NCI-H226 (cell line): ENCODE measurements at places on chromosomes 4 and X.

- no peak for DNase-seq
Measured at GRCh38 chr4:120847019-120847582, 75.4 kb downstream of the PRDM5 start.

DNA sequence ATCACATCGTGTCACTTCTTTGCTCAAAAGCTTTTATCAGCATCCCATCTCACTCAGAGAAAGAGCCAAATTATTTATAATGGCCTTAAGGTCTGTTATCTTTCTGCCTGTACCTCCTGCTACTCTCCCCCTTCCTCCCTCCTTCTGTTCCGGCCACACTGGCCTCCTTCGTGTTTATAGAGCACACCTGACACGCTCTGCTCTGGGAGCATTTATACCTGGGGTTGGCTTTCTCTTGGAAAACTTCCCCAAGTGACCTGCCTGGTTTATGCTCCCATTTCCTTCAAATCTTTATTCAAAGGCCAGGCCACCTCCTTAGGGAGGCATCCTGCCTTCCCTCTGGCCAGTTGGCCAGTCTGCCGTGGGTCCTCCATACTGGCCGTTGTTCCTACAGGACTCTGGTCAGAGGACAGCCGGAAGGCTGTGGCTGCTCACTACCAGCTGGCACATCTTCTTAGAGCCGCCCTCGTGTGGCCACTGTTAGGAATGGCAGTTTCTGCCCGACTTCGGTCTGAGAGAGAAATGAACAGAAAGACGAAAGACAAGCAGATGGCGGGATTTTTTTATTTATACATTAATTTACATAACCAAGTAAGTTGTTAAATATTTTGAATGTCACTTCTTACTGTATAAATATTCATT is 80.2 kb upstream of the CBLL2 start:
- peak; percentile 33 for DNase-seq

- DNase-seq = peak; percentile 54
Measured at GRCh38 chr4:151468715-151469696, 60.0 kb downstream of the FHIP1A start.

DNA sequence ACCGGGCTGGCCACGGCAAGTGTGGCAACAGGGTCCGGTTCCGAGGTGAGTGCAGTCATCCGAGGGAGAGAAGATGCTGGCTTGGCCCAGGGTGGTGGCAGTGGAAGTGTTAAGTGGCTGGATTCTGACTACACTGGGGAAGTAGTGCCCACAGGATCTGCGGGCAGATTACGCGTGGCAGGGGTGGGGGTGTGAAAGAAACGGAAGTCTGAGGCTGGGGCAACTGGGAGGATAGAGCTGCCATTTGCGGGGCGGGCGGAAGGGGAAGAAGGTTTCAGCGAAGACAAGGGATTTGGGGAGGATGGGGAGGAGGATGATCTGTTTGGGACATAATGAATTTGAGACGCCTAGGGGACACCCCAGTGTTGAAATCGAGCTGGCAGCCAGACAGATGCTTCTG is 5.3 kb downstream of the RS1 start:
- DNase-seq = no peak

GRCh38 chrX:101357166-101357795 is 8.7 kb upstream of the TIMM8A start:
- no peak for DNase-seq

- no peak for DNase-seq
Measured at GRCh38 chrX:13266641-13267345, 53.1 kb downstream of the ATXN3L start.
